Activated CD4-positive, alpha-beta T cell treated with anti-CD3 and anti-CD28 coated beads for 1 hour (primary cell): ENCODE measurements at places on chromosomes 3 and 15.

GRCh38 chr3:129315223-129315997 is 36.7 kb downstream of the HMCES start:
- DNase-seq, result no peak

DNA sequence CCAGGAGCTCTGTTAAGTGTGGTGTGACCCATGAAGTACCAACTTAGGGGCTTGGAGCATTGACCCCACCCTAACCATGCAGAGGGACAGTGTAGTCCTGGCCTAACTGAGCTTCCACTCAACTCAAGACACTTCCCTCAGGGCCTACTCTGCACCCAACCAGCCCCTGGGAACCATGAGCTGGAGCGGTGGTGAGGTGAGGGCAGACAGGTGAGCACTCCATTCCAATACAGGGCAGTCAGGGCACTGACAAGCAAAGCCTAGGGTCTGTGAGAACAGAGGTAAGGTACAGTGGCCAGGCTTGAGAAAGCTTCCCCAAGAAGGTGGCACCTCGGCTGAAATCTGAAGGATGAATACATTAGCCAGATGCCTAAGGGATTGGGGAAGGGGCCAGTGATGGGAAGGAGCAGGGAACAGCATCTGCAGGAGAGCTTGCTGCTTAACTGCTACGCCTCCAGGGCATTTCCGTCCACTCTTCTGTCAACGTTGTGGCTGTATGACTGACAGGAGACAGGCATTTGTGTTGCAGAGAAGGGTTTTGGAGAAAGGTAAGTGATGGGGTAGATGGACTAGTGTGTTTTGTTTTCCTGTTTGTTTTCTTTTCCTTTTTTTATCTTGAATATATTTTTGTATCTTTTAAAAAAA is 243.5 kb upstream of the TRIM42 start:
- no peak for DNase-seq

DNA sequence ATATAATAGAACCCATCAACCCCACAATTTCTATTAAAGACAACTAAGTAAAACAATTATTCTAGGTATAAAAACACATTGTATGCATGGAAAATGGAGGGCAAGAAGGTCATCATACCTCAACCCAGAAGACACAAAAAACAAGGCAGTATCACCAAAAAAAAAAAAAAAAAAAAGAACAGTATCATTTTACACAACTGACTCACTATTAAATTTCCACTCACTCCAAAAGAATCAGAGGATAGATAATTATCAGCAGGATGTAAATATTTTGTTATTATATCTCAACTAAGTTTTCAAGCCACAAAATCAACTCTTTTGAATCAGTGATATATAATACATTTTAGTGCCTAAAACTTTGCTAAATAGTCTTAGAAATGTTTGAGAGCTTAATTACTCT is 55.0 kb downstream of the CLASP2 start:
- DNase-seq, result no peak

DNA sequence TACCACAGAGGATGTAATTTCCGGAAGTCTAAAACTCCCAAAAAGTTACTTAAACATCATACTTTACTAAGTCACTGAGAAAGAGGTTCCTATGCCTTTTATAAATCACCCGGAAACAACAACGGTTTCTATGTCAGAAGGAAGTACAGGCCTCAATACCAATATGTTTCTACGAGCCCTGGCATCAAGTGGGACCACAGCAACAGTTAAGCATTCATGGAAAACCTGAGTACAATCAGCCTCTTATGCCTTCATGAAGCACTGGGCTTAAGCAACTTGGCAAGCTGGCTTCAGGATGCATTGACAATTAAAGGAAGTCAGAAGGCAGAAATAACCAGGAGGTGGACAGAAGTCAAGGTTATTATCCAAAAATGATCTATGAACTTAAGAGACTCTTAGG is 19.1 kb upstream of the B3GNT5 start:
- no peak for DNase-seq

DNA sequence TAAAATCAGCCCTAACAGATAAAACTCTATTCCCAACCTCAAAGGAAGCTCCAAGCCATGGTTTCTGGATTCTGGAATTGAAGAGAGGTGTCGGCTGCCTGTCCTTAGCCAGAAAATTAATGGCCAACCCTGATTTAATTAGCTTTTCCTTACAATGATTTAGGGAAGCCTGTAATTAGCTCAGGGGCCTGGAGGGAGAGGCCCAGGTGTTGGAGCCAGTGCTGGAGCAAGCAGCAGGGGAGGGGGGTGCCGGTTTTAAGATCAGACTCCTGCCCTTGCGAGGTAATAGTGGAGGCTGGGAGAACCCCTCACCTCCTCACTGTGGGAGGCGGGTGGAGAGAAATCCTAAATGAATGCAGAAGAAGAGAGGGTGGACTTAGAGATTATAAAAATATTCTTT is 14.7 kb upstream of the ATP2B2 start:
- no peak for DNase-seq

DNA sequence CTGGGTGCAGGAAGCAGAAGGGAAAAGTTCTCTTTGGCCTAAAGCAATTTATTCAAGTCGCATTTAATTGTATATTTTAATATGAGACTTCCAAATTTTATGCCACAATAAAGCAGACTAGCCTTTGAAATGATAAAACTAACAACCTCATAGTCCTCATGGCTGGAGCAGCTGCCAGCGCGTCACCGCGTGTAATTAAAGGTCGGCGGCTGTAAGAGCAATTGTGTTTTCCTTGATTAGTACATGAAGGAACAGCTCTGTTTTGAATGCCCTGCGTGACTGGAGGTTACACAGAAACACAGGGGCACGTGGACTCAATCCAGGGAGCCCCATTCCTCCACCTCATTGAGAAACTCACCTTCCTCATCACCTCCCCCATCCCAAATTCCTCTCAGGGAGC is 10.1 kb upstream of the LRRC15 start:
- DNase-seq, result no peak

- no peak for DNase-seq
Observed at GRCh38 chr3:97692831-97693230, 71.7 kb upstream of the ARL6 start.

GRCh38 chr3:43496740-43497375 is 125.0 kb downstream of the ANO10 start:
- no peak for DNase-seq

- DNase-seq, result no peak
Observed at GRCh38 chr3:109532257-109533216, 195.2 kb upstream of the DPPA4 start.

DNA sequence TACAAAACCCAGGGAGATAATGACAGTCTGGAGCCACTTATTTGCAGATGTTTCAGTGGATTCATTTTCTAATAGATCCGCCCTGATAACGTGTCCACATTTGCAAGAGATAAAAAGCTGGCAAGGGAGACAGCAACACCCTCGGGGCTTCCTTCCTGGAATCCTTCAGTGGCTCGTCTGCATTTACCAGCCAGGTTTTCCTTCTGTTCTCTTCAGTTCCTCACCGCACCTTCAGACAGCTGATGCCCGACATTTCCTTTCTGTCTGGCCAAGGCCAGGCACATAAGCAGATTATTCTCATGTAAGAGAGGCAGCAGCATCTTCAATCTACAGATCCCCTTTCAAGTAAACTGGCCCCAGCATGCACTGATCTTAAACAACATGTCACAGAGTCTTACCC is 56.2 kb upstream of the SPATA12 start:
- no peak for DNase-seq

- DNase-seq, result no peak
Observed at GRCh38 chr3:107432013-107432515, 54.8 kb downstream of the CCDC54 start.

DNA sequence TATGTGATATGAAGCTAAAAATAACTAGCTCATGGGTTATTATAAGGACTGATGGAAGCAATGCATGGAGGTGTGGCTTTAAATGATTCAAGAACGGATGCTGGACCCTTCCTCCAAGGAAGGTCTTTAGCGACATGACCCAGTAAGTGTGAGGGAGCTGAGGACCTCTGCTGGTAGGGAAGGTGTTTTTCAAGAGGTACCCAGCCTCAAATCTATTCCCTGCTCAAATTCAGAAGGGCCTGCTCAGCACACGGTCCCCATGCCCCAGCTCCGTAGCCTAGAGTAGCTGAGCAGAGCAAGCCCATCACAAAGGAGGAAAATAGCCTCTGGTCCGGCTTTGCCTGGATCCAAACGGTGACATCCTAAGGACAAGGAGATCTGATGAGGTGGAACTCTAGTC is 266.2 kb upstream of the IGF1R start:
- DNase-seq, result no peak
